ENCODE measurements at places on chromosomes 4 and X.

- DNase-seq: no peak
Observed at GRCh38 chr4:168647646-168648375, 151.0 kb downstream of the PALLD start.

- no peak for DNase-seq
Observed at GRCh38 chr4:185096032-185096653, 46.9 kb upstream of the SLC25A4 start.

DNA sequence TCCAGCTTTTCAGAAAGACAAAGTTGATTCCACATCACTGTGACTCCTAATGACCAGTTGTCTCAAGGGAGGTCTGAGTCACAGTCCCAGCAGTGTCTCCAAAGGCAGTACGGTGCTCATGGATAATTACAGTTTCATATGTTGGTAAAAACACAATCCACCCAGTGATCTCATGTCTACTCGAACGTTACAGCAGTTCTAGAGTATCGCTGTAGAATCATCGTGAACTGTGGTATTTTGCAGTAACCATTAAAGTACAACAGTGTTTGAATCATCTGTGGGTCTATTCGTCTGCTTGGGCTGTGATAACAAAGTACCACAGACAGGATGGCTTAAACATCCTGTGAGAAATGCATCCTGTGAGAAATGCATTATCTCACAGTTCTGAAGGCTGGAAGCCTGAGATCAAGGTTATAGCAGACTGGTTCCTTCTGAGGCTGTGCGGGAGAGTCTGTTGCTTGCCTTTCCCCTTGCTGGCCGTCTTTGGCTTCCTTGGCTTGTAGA lies 121.1 kb upstream of the SORBS2 start:
- DNase-seq: no peak

DNA sequence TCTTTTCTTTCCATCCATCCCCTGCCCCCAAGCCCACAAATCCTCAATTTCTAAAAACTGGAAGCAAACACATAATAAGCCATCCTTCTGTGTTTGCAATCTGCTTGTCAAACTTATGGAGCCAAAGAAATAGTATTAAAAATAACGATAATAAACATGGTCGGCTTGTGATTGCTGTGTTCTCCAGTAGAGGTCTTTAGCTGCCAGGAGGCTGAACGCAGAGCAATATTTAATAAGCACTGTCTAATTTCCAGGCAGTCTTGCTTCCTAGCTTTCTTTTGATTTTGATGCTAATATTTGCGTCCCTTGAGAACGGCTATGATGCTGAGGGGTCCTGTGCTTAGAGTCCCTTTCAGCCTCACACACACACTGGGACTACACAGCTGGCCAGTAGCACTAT lies 3.2 kb upstream of the HELT start:
- no peak for DNase-seq

- DNase-seq: no peak
Observed at GRCh38 chr4:185011408-185011807, 6.9 kb upstream of the HELT start.

DNA sequence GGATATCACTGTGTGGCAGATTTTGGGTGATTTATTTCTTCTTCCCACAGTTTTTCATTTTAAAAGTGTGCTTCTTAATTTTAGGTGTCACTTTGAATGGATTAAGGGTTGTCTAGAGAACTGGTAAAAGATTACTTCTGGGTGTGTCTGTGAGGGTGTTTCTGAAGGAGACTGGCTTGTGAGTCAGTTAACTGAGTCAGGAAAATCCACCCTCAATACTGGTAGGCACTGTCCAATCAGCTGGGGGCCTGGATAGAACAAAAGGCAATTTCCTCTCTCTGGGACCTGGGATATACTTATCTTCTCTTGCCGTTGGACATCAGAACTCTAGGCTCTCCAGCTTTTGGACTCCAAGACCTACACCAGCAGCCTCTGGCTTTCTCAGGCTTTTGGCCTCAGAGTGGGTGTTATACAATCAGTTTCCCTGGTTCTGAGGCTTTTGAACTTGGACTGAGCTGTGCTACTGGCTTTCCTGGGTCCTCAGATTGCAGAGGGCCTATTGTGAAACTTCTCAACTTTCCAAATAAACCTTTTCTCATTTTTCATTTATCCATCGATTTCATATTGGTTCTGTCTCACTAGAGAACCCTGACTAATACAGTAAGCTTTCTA lies 413.1 kb downstream of the GBA3 start:
- no peak for DNase-seq

DNA sequence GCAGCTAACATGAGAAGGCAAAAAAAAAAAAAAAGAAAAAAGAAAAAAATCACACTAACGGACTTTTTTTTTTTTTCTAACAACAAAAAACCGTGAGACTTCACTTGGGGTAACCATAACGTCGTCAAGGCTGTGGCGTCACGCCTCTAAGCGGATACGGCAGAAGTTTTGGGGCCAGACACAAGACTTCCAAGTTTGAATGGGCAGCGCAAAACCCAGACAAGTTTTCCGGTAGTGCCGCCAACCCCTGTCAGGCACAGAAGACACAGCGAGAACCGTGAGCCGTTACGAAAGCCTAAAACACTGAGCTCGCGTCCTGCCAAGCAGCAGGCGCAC lies 556 bp upstream of the SMARCA5 start:
- DNase-seq: no peak

DNA sequence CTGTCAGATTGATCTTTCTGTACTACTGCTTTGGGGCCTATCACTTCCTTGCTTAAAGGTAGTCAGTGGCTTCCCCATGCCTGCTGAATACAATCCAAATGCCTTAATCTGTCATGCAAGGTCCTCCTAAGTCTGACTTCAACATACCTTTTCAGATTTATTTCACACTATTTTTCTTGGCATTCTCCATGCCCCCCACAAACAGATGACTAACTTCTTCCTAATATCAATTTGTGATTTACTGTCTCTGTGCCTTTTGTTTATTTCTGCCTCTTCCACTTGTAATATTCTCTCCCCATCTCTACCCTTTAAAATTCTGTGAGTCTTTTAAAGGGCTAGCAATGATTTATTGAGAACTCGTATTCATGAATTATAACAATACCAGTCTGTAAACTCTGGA lies 41.8 kb downstream of the OCRL start:
- DNase-seq: no peak

- no peak for DNase-seq
Observed at GRCh38 chrX:133580625-133581024, 165.3 kb upstream of the GPC4 start.

GRCh38 chr4:15006416-15007024 lies 4.2 kb downstream of the CPEB2 start:
- no peak for DNase-seq

- no peak for DNase-seq
Observed at GRCh38 chrX:47595716-47596251, 13.5 kb downstream of the TIMP1 start.

- no peak for DNase-seq
Observed at GRCh38 chr4:20847124-20847747, 147.0 kb downstream of the PACRGL start.

- peak; percentile 44 for DNase-seq
Observed at GRCh38 chr4:1511441-1512041, 105.3 kb upstream of the NKX1-1 start.

All from smooth muscle cell of the brain vasculature (primary cell).